ENCODE measurements at places on chromosomes 11 and 22. TPM values are rescaled to one million over a fixed set of nuclear protein-coding genes. Genes with fewer than 3 reads are reported as not detected.

The CSNK2A3 gene
- 0.18 TPM for total RNA-seq

The FAM111A gene
- 145 TPM for total RNA-seq

The HYLS1 gene
- 16.8 TPM for total RNA-seq

The PAX6 gene
- not detected for total RNA-seq

The ELFN2 gene
- 0.20 TPM for total RNA-seq

The TCN2 gene
- 1.00 TPM for total RNA-seq

The KRTAP5-7 gene
- 0.25 TPM for total RNA-seq

The WNT7B gene
- total RNA-seq: not detected

All from T-helper 2 cell treated with Interferon-gamma antibody and Interleukin-4, amounts not matched to agents 100 ng/mL and 5 ng/mL, for 36 hours (primary cell).